ENCODE measurements at places on chromosomes 3 and 15. TPM values are rescaled to one million over a fixed set of nuclear protein-coding genes. Genes with fewer than 3 reads are reported as not detected.

The PTX3 gene
- 0.69 TPM for total RNA-seq

The ADGRG7 gene
- 20.9 TPM for total RNA-seq

The CISH gene
- total RNA-seq: 16.5 TPM

The SCG5 gene
- 2.6 TPM for total RNA-seq

The STRIT1 gene
- not detected for total RNA-seq

The HMCES gene
- 22.3 TPM for total RNA-seq

The TP63 gene
- 0.15 TPM for total RNA-seq

The CSPG5 gene
- 0.39 TPM for total RNA-seq

The APH1B gene
- 3.5 TPM for total RNA-seq

The STX19 gene
- total RNA-seq: not detected

The MTHFS gene
- total RNA-seq: 172 TPM

The PYGO1 gene
- total RNA-seq: 0.27 TPM

The SLC6A20 gene
- total RNA-seq: not detected

The CELF6 gene
- 1.3 TPM for total RNA-seq

The VPS8 gene
- 20.4 TPM for total RNA-seq

DNA sequence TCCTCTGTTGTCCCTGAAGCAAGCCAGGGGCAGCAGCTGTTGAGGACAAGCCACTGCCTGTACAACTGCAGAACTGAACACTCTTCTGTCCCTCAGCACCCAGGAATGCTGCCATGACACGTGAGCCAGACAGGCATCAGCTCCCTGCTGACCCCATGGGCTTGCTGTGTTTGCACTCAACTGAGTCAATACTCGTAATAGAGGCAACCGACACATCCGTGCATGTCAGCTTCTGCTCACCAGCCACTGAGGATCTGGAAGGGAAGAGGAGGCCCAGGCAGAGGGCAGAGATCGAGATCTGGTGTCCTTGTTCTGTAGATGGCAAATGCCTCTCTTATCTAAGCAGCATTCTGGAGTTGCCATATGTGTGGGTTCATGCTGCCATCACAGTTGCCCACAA lies 54.3 kb upstream of the SEC61A1 start:
- DNase-seq: peak; percentile 72

DNA sequence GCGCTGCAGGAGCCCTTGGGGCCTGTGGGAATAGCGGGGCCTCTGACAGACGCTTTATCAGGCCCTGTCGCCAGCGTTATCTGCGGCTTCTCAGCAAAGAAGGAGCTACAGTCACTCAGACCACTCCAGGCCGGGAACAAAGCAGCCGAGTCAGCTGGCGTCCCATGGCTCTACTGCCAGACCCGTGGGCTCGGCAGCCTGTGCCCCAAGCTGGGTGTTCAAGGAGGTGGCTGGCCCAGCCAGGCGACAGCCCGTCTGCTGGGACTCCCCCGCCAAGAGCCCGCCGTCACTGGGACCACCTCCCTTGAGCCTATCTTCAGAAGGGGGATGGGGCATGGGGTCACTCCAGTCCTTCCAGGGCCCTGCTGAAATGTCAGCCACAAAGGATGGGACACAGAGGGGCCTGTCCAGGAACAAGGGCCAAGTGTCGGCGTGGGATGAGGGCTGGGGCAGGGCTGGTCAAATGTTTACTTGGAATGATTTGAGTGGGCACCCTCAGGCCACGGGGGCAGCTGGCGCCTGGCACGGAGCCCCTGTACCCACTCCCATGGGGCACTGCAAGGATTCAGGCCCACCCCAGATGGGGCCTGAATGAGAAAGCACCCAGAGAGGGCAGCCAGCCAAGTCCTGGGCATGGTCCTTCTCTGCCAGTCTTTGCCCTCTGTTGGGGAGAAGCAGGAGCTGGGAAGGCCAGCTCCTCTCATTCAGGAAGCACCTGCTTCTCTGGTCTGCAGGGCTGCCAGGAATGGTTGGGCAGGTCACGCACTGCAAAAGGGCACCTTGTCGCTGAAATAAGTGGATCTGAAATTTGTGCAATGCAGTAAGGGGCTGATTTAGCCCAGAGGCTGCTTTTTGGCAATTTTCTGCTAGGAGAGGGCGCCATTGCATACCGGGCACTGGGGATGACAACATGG lies 148.3 kb downstream of the SMAD6 start:
- peak; percentile 27 for DNase-seq

- no peak for DNase-seq
These were observed 132.3 kb downstream of the NUP210 start for GRCh38 chr3:13287833-13288232.

- DNase-seq: no peak
These were observed 17.7 kb upstream of the AADAC start for GRCh38 chr3:151796105-151796680.

GRCh38 chr3:61141697-61142096 lies 109.6 kb downstream of the FHIT start:
- DNase-seq: no peak

DNA sequence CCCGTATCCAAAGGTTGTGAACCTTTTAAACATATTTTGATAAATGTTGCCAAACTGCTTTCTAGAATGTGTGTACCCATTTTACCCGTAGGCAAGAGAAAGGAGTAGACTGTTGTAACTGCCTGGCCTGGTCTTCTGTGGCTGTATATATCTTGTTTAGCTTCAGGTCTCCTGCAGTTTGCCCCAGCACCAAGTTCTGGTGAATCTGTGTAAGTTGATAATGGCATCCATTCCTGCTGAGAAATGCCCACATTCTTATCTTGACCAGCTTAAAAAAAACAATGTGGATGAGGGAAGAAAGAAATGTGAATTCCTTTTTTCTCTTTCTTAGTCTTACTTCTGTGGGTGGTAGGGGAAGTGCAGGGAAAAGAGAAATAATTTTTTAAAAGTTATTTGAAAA lies 53.3 kb upstream of the TLE3 start:
- DNase-seq: no peak

GRCh38 chr3:72434296-72434695 lies 413.9 kb downstream of the SHQ1 start:
- DNase-seq: no peak

- peak; percentile 63 for DNase-seq
These were observed 57.8 kb upstream of the HRH1 start for GRCh38 chr3:11096266-11097139.

- DNase-seq: peak; percentile 58
These were observed 31.7 kb downstream of the EDC3 start for GRCh38 chr15:74664028-74664616.

GRCh38 chr3:29557186-29557585 lies 276.3 kb downstream of the RBMS3 start:
- no peak for DNase-seq

DNA sequence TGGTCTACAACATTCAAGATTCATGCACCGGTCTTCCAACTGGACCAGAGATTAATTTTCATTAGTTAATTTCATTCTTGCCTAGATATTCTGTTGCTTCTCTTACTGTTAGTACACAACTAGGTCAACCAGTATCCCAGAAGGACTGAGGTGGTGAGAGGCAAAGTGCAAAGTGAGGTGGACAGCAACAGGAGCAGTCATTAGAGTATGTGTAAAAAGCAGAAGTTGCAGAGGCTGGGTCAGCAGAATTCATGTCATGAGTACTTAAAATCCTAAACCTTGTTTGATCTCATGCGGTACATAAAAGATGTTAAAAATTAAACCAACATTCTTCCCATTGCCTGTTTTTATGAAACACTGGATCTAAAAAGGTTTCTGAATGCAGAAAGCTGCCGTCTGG lies 46.7 kb downstream of the PARP14 start:
- no peak for DNase-seq

DNA sequence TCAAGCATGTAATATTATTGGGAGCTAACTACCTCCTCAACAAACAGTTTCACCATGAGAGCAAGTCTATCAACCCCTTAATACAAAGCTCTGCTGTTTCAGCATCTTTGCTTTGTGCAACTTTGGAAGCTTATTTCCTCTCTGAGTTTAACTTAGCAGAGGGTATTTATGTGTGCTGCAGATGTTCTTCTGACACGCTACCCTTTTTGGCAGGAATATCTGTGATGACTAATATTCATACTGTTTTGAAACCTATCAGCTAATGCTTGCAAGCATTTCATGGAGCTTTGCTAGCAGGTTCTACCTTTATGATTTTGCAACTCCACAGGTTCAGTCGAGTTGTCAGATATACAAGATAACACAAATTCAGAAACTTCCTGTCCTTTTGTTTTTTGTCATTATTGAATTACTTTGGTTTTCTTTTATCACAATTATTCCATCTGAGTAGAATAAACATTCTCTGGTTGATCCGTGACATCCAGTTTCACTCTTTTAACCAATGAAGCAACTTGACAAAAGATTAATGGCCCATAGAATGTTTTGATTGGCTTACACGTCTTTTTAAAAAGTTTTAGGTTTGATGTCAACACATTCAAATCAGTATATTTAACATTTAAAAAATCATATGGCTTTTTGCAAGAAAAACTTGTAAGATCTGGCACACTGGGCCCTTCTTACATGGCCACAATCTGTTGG lies 1.7 kb upstream of the SLC9A9 start:
- no peak for DNase-seq

GRCh38 chr3:76308541-76308940 lies 523.2 kb upstream of the ZNF717 start:
- DNase-seq: no peak

DNA sequence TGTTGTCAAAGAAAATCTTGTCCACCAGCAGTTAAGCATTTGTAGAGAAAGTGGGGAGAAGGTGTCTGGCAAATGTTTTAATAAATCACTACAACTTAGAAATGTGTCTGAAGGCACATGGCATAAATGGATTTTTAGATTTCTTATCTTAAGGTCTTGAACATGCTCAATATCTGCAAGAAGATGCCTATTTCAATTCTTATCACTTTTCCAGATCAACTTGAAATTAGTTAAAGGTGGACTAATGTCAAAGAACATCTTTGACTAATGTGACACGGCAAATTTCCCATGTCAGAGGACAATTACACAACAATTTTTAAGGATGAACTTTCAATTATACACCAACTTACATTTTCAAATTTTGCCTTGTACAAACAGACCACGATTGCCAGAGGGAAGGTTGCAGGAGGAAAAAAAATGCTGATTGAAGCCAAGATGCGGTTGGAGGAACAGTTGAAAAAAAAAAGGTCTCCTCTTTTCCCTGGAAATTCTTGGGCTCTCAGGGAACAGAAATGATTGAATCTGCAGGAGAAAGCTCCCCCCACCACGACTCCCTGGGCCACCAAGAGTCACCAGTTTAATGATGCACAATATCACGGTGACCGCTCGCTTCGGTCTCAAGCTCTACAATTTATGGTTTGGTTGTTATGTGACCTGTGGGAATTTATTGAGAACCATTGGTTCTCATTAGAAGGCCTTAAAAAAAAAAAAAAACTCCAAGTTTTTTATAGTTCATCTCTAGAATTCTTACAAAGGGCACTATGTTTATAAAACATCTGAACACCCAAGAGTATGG lies 507.6 kb upstream of the ADAMTS9 start:
- DNase-seq: no peak

GRCh38 chr3:14947886-14948608 lies 664 bp downstream of the NR2C2 start:
- peak; percentile 99 for DNase-seq

DNA sequence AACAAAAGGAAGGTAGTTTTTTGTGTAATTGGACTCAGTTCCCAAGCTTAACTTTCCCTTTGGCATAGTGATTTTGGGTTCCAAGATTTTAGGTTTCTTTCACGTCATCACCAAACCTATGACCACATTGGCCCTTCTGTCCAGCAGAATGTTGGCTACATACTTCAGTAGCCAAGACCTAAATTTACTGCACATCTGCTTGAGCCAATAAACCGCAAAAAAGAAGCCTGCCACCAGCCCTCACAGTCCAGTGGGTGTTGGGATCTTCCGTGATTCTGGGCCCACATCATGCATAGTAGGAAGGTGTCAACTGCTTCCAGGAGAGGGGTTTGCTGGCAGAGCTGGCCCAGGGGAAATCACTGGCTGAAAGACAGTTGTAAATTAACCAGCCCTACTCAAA lies 57.6 kb upstream of the LIPC start:
- no peak for DNase-seq

- DNase-seq: no peak
These were observed 2.5 kb downstream of the IL16 start for GRCh38 chr15:81199031-81199779.

- no peak for DNase-seq
These were observed 7.0 kb upstream of the RAB43 start for GRCh38 chr3:129128357-129129155.

DNA sequence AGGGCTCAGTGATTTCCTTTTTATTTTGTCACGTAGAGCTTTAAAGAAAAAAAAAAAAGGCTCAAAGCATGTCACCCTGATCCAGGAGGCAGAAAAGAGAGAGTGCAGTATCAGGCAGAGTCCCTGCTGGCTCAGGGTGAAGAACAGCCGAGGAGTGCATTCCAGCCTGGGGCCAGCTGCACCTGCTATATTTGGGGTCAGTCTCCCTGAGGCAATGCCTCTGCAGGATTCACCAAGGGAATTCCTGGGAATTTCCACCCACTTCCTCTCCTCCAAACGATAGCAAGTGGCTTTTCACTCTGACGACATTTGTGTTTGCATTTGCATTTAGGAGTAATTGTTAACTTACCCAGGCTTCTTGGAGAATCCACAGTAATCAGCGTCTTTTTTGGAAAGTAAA lies 202.9 kb upstream of the CTNNB1 start:
- DNase-seq: no peak

DNA sequence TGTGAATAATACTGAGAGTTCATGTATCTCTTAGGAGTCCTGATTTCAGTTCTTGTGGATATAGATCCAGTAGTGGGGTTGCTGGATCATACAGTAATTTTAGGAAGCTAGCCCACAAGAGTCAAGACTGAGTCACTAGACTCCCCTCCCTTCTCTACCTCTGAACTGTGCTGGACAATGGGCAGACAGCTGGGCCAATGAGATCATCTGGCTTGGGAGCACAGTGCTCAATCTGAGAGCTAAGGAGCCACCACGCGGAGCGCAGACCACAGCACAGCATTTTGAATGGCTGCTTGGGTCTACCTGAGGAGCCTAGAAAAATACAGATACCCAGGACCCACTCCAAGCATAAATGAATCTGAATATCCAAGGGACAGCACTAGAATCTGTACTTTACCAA lies 32.5 kb downstream of the WNT5A start:
- no peak for DNase-seq

GRCh38 chr3:30625541-30626438 lies 19.4 kb downstream of the TGFBR2 start:
- DNase-seq: no peak

- no peak for DNase-seq
These were observed 55.1 kb upstream of the ICE2 start for GRCh38 chr15:60534051-60534450.

GRCh38 chr3:42066516-42067181 lies 24.5 kb upstream of the TRAK1 start:
- DNase-seq: no peak

- DNase-seq: no peak
These were observed 23.3 kb downstream of the AKAP13 start for GRCh38 chr15:85403745-85404144.

- DNase-seq: no peak
These were observed 77.2 kb upstream of the CFAP20DC start for GRCh38 chr3:59127071-59127470.

GRCh38 chr15:81068516-81068915 lies 65.6 kb upstream of the CFAP161 start:
- no peak for DNase-seq
